ENCODE measurements at places on chromosomes 13 and 19.

DNA sequence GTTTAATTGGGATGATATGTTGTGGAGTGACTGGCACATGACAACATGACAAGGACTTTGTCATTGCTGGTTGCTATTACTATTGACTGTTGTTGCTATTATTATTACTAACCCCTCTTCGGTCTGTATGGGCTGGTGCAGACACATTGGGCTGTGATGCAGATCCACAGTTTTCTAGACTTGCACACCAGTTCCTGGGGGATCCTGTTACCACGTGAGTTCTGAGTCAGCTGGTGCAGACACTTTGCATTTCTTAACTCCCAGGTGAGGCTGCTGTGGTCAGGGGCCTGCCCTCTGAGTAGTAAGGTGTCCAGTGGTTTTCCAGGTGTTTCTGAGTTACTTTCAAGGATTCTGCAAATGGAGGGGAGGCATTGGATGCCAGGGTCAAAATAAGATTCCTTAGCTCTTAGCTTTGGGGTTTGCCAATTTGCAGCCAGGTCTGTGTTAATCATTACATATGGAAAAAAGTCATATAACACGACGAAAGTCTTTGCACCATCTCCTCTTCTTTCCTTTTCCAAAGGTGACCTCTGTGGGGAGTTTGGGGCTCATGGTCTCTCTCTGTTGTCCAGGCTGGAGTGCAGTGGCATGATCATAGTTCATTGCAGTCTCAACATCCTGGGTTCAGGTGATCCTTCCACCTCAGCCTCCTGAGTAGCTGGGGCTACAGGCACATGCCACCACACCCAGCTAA is 19.3 kb downstream of the BICRA start:
- DNase-seq: no peak

DNA sequence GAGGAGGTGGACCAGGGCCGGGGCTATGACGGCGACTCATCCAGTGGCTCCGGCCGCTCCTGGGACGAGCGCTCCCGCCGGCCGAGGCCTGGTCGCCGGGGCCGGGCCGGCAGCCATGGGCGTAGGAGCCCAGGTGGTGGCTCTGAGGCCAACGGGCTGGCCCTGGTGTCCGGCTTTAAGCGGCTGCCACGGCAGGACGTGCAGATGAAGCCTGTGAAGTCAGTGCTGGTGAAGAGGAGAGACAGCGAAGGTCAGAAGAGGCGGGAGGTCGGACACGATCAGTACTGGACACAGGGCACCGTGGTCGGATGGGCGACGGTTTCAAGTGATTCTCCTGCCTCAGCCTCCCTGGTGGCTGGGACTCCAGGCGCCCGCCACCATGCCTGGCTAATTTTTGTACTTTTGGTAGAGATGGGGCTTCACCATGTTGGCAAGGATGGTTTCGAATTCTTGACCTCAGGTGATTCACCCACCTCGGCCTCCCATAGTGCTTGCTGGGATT is 22.3 kb downstream of the TJP3 start:
- no peak for DNase-seq

DNA sequence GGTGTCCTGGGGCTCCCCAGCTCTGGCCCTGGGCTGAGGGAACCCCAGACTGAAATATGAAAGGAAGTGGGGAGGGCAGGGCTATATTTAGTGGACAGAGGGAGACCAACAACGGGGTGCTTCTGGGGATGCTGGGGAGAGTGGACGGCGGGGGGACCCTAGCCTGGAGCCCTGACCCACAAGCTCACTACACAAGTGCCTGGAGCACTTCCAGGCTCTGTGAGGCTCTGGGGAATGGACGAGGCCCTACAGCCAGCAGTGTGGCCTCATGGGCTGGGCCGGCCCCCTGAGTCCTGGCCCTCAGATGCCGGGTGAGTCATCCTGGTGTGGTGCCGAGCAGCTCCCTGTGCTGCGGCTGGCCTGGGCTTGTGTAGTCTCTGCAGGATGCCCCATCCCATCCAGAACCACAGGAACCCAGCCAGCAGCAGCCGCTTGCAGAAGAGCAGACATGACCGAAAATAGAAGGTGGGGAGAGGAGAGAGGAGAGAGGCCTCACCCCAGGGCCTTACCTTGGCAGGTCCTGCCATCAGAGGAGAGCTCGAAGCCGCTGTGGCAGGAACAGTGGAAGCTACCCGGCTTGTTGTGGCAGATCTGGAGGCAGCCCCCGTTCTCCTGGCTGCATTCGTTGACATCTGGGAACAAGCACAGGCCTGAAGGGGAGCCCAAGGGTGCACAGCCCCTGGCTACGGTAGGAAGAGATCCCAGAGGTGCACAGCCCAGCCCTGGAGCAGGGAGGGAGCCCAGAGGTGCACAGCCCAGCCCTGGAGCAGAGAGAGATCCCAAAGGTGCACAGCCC is 26.1 kb downstream of the GAS6 start:
- DNase-seq: peak; percentile 53

- no peak for DNase-seq
These were observed 101.0 kb downstream of the PAN3 start for GRCh38 chr13:28239374-28239773.

GRCh38 chr13:29745704-29746103 is 104.7 kb downstream of the UBL3 start:
- no peak for DNase-seq

Measured in DMS 273 treated with DMSO at 0.1 percent for 48 hours (cell line).